ENCODE measurements at places on chromosomes 2 and 18. TPM values are rescaled to one million over a fixed set of nuclear protein-coding genes. Genes with fewer than 3 reads are reported as not detected.

- DNase-seq: no peak
Observed at GRCh38 chr2:75465317-75465984, 95.3 kb downstream of the EVA1A start.

GRCh38 chr18:8822643-8823042, 117.3 kb downstream of the MTCL1 start:
- no peak for DNase-seq

The GBX2 gene
- not detected for total RNA-seq

DNA sequence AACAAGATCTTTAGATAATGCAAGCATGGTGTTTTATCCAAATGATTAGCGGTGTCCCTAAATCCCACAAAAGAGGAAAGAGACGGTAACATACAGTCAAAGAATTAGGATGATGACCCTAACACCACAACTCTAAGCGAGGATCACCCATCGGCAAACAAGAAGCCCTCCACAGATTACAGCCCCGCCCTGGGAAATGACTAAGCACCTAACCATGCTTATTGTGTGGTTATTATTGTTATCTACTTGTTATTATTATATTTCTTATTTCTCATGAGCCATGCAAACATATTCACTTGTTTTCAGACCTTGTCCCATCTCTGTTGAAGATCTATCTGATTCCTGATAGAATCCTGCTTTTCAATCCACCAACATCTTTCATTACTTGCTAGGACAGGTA, 651.3 kb downstream of the NYAP2 start:
- DNase-seq: no peak

The SDC1 gene
- not detected for total RNA-seq

DNA sequence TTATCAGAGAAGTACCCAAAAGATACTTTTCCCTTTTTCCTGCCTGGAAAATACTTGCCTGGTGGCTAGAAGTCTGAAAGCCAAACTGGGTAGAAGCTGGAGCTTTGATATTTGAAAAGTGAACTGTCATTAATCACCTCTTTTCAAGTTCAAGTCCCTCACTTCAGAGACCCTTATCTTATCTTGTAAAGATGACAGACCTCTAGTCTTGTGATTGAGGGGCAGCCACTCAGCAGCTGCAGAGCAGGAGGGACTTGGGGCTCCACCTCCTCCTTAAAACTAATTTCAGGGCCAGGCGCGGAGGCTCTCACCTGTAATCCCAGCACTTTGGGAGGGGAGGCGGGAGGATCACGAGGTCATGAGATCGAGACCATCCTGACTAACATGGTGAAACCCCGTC, 64.2 kb upstream of the CDCA7 start:
- DNase-seq: no peak

The ASXL3 gene
- not detected for total RNA-seq

- no peak for DNase-seq
Observed at GRCh38 chr2:61221819-61222218, 59.8 kb downstream of the C2orf74 start.

The GFPT1 gene
- total RNA-seq: 30.9 TPM

DNA sequence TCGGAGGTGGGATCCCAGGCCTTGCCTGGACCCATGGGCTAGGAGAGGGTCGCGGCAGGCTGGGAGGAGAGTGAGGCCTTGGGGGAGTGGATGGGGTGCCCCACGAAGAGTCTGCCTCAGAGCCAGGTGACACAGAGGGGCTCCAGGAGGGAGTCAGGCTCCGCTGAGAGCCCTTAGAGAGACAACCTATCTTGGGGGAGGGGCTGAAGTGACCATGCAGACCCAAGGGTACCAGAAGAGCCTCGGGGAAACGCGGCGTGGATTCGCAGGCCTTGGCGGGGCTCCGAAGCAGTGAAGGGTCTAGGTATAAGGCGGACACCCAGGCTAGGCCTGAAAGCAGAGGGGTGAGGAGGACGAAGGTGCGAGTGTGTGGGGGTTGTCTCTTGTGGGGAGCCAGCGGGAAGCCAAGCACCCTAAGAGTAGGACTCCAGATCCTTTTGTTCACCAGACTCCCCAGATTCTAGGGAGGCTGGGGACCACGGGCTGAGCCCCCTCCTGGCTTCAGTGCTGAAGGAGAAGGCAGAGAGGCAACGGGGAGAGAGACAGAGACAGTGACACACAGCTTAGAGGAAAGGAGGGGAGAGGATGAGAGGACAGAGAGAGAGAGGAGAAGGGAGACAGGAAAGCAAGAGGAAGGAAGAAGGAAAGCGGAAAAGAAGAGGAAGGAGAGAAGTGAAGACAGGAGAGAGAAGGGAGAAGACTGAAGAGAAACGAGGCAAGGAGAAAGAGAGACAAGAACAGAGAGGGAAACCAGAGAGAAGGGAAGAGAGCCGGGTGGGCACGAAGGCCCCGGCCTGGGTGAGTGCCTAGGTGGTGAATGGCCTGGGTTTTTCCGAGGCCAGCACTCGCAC, 1.1 kb upstream of the HOXD11 start:
- DNase-seq: no peak

DNA sequence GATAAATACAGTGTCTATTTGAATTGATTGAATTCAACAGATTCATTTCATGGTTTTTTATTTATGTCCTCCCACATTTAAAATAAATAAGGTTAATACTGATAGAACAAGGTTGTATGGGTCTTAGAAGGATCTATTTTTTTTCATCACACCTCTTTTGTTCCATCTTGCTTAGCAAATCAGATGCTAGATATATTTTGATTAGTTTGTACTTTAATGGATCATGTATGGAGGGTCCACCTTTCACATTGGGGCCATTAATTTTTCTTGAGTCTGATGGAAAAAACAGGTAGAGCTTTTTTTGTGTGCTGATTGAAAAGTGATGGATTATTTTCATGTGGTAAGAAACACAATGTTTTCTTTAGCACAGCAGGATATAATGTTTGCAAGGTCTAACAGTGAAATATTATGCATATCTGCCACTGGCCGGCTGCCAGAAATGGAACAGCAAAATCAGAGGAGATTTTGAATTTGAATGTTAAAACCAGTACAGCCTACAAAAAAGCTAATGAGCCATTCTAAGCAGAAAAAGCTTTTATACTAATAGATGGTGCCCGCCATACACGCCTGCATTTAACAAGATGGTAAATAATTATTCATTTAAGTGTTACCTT, 188.1 kb upstream of the ETAA1 start:
- no peak for DNase-seq

DNA sequence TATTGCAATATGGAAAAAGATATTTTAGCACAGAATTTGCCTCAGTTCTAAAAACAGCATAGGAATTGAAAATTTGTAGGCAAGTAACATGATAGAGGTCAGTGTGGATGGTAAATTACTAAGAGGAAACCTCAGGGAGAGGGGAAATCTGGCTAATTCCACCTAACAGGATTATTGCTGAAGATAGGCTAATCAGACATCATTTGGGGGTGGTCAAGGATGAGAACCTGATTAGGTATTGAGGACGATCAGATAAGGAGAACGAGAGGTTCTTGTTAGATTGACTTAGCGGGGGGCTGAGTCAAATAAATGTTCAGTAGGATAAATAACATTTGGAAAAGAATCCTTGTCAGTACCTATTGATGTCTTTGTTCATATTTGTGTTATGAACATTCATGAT, 543.2 kb upstream of the LRRTM4 start:
- no peak for DNase-seq

DNA sequence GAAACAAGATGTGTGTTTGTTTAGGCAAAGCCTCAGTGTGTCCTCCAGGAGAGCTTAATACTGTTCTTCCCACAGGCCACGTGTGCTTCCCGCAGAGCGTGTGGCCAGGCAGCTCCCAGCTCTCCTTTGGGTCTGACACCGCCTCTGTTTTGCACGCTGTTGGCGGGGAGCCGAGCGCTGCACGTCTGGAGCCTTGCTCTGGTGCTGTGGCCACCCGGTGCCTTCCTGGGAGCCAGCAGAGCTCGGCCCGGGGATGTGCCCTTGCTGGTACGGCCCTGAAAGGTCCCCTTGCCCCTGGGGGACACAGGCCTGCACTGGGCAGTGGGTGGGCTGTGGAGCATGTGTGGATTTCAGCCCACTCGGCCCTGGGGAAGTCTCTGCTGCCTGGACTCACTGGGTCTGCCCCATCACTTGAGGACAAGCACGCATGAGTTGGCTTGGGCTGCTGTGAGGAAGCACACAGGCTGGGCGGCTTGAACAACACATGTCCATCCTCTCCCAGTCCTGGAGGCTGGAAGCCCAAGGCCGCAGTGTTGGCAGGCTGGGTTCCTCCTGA, 160.7 kb upstream of the HDAC4 start:
- no peak for DNase-seq

The ST8SIA5 gene
- not detected for total RNA-seq

- DNase-seq: no peak
Observed at GRCh38 chr2:26758790-26759321, 5.2 kb upstream of the SLC35F6 start.

GRCh38 chr18:71079606-71080005, 790.8 kb downstream of the SOCS6 start:
- DNase-seq: no peak

DNA sequence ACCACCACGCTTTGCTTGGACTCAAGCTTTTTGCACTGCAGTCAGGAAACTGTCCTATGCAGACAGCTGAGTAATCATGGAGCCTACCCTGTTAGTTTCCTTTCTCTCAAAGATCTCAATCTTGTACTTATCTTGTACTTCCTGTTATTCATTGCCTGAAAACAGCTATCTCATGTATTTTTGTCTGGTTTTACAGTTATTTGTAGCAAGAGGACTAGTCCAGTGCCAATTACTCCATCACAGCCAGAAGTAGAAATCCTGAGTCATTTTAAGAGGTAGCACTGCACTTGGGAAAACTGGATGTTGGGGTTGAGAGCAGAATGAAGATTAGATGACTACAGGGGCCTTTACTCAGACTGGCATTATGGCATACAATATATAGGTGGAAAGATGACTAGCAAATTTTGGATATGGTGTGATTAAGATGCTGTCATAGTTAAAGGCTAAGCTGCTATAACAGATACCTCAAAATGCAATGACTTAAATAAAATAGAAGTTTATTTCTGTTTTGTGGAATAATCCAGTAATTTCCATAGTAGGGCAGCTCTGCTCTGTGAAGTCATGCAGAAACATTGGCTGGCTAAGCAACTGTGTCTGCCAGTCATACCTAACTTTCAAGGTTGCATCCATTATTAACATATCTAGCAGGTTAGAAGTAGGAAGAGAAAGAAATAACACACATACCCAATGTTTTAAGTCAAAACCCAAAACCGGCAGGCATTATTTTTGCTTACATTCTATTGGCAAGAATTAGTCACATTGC, 21.1 kb upstream of the CHMP3 start:
- DNase-seq: peak; percentile 18

The MIB1 gene
- 8.7 TPM for total RNA-seq

The RAB6C gene
- total RNA-seq: not detected

The GPR75 gene
- total RNA-seq: 2.8 TPM

- no peak for DNase-seq
Observed at GRCh38 chr18:369224-370015, 101.6 kb upstream of the THOC1 start.
